ENCODE measurements at places on chromosomes 12 and 14.

DNA sequence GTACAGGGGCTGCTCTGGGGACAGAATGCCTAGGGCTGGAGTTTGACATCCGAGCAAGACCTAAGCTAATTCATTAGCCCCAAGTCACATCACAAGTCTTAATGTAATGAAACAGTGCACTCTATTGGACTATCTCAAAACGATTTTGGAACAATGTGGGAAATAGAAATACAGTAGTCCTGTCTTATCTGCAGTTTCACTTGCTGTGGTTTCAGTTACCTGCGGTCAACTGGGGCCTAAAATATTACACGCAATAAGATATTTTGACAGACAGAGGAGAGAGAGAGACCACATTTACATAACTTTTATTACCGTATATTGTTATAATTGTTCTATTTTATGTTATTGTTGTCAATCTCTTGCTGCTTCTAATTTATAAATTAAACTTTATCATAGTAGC is 21.1 kb downstream of the MOAP1 start:
- DNase-seq = no peak

- DNase-seq = peak; percentile 31
Measured at GRCh38 chr14:65847075-65847847, 434.7 kb downstream of the FUT8 start.

DNA sequence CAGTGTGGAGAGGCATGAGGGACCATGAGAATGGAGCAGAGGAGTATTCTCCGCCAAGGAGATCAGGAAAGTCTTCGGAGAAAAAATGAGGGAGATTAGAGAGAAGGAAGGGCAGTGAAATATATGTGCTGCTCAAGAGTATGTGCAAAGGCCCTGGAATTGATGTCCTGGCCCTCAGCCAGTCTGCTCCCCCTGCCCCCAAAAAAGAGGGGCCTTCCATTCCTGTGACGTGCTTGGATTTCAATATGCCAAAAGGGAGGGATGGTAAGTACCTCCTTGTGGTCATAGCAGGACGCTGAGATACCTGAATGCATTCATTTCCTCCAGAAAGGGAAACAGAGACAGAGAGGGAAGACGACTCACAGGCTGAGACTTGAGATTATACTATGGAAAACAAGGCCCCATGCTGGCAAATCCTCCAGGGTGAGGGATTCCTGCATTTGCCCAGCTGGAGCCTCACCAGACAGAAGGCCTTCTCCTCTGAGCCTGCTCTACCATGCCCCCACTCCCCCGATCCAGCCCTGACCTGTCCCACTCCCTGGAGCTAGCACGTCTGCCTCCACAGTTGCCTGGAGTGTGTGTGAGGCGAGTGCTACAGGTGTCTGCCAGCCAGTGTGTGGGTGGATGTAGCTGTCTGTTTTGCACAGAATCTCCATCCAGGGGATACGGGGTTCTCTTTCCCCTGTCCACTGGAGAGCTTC is 3.9 kb upstream of the RARG start:
- no peak for DNase-seq

- DNase-seq = no peak
Measured at GRCh38 chr12:42565633-42566032, 23.9 kb downstream of the PRICKLE1 start.

- DNase-seq = no peak
Measured at GRCh38 chr14:31122921-31123320, 84.7 kb downstream of the HECTD1 start.

DNA sequence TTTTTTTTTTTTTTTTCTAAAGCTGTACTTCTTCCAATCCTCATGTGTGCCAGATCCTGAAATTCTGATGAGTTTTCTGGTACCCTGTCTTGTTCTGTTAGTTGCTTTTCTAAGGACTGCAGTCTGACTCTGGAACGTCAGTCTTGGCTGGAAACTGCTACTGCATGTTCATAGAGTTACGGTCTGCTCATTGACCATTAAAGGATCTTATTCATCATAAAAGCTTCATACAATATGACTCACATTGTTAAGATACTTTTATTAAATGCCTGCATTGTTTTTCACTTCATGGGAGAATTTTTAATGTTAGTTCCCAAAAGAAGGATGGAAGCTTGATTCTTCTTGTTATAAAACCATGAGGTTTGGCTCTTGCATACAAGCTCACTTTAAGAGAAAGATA is 233.6 kb downstream of the SYT10 start:
- no peak for DNase-seq

- no peak for DNase-seq
Measured at GRCh38 chr12:52323416-52324152, 2.4 kb upstream of the KRT83 start.

- no peak for DNase-seq
Measured at GRCh38 chr12:113894697-113895096, 71.4 kb downstream of the RBM19 start.

- DNase-seq = no peak
Measured at GRCh38 chr12:116943419-116944372, 32.9 kb downstream of the FBXW8 start.

DNA sequence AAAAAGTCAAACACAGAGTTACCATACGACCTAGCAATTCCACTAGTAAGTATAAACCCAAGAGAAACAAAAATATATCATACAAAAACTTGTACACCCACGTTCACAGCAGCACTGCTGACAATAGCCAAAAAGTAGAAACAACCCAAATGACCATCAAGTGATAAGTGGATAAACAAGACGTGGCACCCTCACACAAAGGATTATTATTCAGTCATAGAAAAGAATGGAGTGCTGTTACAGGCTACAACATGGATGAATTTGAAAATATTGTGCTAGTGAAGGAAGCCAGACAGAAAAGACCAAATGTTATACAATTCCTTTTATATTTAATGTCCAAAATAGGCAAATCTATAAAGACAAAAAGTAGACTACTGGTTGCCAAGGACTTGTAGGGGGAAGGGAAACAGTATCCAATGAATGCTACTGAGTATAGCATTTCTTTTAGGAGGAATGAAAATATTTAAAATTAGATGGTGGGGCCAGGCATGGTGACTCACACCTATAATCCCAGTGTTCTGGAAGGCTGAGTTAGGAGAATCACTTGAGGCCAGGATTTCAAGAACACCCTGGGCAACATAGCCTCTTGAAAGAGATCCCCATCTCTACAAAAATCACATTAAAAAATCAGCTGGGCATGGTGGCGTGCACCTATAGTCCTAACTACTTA is 41.9 kb downstream of the SPTLC2 start:
- no peak for DNase-seq

GRCh38 chr12:53626702-53627169 is 554 bp upstream of the ATF7 start:
- DNase-seq = no peak

- DNase-seq = peak; percentile 67
Measured at GRCh38 chr12:54984658-54985376, at the start of gene TESPA1. TESPA1 (minus strand) TSS chr12:54984762; CDS start chr12:54974562, 10,200 bp downstream.

- no peak for DNase-seq
Measured at GRCh38 chr14:36520601-36521525, 831 bp upstream of the NKX2-1 start.

GRCh38 chr14:99538275-99538674 is 57.1 kb downstream of the CCNK start:
- no peak for DNase-seq

DNA sequence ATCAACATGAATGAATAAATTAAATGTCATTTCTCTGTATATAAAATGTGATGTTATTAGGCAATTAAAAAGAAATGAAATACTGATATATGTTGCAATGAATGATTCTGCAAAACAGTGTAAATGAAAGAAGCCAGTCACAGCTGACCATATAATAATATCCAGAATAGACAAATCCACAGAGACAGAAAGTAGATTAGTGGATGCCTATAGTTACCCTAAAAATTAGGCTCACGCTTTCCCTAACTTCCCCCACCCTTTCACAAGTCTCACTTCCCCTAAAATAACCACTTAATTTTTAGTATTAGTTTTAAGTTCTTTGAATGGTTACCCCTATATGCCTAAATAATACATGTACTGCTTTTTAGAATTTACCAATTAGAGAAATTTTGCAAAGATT is 348.9 kb upstream of the FAR2 start:
- no peak for DNase-seq

- DNase-seq = no peak
Measured at GRCh38 chr14:85619851-85620250, 89.9 kb downstream of the FLRT2 start.

DNA sequence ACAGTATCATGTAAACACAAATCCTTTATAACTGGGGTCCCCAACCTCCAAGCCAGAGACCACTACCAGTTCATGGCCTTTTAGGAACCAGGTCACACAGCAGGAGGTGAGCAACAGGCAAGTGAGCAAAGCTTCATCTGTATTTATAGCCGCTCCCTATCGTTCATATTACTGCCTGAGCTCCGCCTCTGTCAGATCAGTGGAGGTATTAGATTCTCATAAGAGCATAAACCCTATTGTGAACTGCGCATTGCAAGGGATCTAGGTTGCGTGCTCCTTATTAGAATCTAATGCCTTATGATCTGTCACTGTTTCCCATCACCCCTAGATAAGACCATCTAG is 49.9 kb downstream of the LRP6 start:
- DNase-seq = no peak

DNA sequence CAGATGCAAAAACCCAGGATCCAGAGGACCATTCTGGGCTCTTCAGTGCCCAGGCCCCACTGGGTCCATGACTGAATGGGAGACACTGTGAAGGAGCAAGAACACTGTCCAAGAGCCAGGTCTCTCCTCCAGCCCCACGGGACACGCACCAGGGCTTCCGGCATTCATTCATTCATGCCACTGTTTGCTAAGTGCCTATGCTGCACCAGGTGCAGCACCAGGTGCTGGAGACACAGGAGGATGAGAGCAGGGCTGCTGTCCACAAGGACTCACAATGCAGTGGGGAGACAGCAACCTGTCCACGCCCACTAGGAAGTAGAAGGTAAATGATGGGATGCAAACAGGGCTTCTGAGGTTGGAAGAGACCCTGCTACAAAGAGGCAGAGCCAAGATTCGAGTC is 20.4 kb downstream of the CLMN start:
- DNase-seq = no peak

- DNase-seq = no peak
Measured at GRCh38 chr14:68501614-68502052, 291.2 kb downstream of the ZFP36L1 start.

- DNase-seq = no peak
Measured at GRCh38 chr12:57604454-57604991, at the start of gene DTX3. DTX3 (plus strand) TSS chr12:57604824; CDS start chr12:57606518, 1,694 bp downstream.

- no peak for DNase-seq
Measured at GRCh38 chr12:84955298-84955697, 42.7 kb upstream of the SLC6A15 start.

DNA sequence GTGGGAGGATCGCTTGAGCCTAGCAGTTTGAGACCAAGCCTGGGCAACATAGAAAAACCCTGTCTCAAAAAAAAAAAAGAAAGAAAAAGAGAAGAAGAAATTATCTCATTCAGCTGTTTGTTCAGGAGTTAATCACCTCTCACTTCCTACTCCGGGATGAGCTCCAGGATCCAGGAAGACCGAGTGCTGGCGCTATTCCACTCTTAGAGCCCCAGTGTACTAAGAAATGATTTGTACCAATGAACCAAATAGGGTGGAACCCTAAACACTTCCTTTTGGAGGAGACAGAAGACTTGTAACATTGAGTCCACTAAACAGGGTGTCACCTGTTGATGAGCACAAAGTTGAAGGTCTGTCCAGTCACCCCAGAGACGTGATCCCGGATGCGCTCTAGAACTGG is 3.6 kb downstream of the ALKBH2 start:
- DNase-seq = no peak

DNA sequence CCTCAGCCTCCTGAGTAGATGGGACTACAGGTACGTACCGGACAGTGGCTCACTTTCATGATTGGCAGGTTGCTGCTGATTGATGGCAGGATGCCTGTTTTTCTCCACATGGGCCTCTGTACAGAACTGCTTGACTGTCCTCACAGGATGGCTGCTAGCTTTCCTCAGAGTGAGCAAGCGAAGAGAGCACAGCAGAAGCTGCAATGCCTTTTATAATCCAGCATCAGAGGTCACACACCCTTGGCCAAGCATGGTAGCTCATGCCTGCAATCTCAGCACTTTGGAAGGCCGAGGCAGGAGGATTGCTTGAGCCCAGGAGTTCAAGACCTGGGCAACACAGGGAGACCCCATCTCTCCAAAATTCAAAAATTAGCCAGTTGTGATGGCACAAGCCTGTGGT is 31.0 kb downstream of the ARF6 start:
- no peak for DNase-seq

- DNase-seq = no peak
Measured at GRCh38 chr12:111434049-111434448, 28.3 kb downstream of the SH2B3 start.

DNA sequence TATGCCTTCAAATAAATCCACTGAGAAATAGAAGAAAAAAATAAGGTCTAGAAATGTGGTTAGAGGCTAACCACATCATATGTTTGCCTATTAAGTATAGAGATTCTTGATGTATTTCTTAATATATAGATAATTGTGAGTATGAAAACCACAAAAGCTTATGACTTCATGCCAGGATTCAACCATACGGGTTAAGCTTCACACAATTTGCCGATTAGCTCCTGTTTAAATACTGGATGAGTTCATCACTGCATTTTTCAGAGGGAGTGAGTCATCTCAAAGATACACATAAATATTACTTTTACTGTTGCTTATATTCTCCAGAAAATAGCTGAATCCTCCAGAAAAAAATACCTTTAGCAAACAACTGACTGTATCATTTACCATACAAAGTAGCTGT is 79.6 kb downstream of the RPL10L start:
- no peak for DNase-seq

DNA sequence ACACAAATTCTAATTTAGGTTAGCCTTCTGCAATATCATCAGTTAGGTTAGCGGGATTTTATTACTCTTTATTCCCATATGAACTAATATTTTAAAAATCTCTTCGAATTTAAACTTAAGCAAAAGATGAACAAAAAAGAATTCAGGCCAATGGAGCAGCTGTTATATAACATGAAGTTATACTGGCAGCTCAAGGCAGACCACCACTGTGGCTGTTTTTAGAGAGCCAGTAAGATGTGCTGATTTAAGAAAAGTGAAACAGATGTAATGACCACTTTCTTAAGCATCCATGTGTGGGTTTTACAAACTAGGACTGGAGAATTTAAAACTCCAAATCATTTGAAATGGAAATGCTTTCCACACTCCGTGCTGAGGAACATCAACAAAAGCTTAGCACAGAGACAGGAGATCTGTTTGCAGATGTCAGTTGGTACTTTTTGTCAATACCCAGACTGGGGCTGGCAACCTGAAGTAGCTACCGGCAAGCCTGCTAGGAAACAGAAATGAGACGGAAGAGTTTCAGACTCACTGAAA is 164.9 kb downstream of the TTC7B start:
- no peak for DNase-seq
